ENCODE measurements at places on chromosomes 1 and 21.

- no peak for DNase-seq
Observed at GRCh38 chr1:41641475-41641814, 157.0 kb upstream of the EDN2 start.

DNA sequence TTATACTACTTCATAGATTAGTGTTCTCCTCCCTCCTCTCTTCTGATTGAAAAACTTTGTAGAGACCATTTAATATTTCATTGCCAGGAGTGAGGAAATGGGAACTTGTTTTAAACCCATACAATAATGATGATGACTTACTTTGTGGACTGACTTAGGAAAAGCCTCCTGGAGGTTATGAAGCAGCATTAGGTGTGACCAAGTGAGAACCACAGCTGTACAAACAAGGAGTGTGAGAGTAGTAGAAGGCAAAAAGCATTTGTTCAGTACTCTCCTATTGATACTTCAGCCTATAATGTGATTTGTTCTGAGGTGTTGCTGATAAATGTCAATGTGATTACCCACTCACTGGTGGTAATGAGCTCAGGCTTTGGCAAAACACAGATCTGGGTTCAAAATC, 8.4 kb downstream of the TIPRL start:
- no peak for DNase-seq

- no peak for DNase-seq
Observed at GRCh38 chr1:63904826-63905225, 131.0 kb downstream of the ROR1 start.

- no peak for DNase-seq
Observed at GRCh38 chr1:184861755-184862336, 107.2 kb upstream of the EDEM3 start.

GRCh38 chr1:89871768-89872473, 51.1 kb downstream of the LRRC8D start:
- DNase-seq = no peak

DNA sequence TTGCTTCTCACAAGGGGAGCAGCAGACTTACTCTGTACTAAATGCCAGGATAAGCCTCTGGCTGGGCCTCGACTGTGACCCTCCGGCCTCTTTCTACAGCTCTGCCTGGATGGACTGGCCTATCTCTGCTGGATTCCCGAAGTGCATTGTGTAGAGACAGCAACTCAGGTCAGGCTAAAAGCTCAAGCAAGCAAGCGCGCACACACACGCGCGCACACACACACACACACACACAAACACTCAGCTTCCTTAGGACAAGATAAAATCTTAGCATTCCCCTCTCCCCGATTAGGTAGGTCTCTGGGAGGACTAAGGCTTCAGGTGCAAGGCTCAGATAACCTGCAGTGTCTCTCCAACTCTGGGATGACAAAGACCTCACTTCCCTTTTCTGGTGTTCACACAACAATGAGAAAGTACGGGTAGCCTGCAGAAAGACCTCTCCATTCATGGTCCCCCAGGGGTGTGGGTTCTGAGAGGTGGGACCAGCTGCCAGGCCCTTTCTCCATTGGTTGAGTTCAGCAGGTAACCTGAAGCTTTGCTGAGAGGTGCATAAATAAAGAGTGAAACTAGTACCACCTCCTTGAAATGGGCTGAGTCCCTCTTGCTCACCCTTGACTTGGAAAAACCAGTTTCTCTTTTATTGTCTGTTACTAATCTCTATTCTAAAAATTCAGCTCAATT, 155.1 kb upstream of the CAMK1G start:
- no peak for DNase-seq

- DNase-seq = no peak
Observed at GRCh38 chr1:185409763-185410528, 92.9 kb upstream of the IVNS1ABP start.

- no peak for DNase-seq
Observed at GRCh38 chr1:236129306-236129705, 13.0 kb upstream of the GPR137B start.

DNA sequence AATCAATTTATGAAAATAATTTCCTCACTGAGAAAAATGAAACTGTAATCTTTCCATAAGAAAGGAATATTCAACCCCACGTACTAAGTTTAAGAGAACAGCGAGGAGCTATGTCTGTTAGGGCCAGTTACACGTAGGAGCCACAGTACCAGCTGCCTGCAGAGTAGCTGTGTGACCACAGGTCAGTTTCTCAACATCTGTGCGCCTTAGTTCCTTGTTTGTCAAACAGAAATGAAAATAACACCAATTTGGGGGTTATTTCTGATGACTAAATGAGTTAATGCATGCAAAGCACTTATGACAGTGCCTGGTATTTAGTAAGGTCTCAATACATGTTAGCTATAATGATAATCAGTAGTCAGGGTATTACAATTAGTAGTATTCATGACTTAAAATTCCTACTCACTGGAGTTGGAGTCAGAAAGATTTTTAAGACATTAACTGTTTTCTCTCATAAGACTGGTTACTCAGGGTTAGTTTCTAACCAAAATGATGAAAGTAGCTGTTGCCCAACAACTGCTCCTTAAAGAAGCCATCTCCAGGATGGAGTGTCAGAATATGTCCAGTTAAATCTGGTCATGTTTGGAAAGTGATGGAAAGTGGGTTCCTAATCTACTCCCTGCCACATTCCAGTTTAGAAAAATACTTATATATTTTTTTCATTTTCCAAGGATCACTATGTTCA, 85.8 kb upstream of the ZNF648 start:
- no peak for DNase-seq

GRCh38 chr1:235077571-235078479, 50.8 kb downstream of the TOMM20 start:
- no peak for DNase-seq

- DNase-seq = no peak
Observed at GRCh38 chr1:94319319-94320102, 82.1 kb upstream of the ARHGAP29 start.

- DNase-seq = no peak
Observed at GRCh38 chr1:230249695-230250480, 176.2 kb downstream of the PGBD5 start.

DNA sequence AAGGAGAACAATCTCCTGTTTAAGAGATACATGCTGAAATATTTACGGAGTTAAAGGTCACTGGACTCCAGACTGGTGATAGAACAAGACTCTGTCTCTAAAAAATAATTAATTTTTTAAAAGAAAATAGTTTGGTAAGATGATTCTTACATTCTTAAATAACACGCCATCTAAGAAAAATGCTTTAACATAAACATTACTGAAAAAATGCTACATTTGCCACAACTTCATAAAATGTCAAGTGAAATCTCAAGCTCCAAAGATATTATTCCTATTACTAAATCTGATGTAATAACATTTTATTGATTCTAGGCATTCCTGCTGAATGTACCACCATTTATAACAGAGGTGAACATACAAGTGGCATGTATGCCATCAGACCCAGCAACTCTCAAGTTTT, 4.1 kb downstream of the ANGPTL3 start:
- DNase-seq = no peak

- DNase-seq = no peak
Observed at GRCh38 chr21:41124641-41125201, 43.2 kb upstream of the BACE2 start.

DNA sequence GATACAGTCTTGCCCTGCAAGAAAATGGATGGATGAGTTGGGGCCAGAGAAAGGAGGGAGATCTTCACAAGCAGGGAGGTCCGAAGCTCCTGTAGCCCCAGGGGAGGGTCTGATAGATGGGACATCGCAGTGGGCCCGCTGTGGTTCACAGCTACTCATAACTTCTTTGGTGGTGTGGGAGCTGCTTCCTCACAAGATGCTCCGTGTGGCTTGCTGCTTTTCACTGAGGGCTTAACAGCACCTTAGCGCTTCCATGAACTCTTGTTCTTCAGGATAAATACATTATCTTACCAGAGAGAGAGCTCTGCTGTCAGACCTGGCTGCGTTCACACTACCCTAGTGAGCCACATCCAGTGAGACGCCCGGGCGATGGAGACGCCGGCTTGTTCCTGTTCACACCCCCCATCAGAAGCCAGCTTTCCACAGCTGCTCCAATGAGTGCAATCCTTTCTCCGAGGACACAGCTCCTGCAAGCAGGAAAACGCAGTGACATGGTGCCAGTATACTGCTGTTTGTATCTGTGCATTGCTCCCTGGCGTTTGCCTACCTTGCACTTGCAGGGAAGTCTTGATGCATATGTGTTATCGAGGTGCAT, 599.8 kb downstream of the AJAP1 start:
- DNase-seq = no peak

- DNase-seq = no peak
Observed at GRCh38 chr1:198678901-198679329, 40.1 kb downstream of the PTPRC start.

DNA sequence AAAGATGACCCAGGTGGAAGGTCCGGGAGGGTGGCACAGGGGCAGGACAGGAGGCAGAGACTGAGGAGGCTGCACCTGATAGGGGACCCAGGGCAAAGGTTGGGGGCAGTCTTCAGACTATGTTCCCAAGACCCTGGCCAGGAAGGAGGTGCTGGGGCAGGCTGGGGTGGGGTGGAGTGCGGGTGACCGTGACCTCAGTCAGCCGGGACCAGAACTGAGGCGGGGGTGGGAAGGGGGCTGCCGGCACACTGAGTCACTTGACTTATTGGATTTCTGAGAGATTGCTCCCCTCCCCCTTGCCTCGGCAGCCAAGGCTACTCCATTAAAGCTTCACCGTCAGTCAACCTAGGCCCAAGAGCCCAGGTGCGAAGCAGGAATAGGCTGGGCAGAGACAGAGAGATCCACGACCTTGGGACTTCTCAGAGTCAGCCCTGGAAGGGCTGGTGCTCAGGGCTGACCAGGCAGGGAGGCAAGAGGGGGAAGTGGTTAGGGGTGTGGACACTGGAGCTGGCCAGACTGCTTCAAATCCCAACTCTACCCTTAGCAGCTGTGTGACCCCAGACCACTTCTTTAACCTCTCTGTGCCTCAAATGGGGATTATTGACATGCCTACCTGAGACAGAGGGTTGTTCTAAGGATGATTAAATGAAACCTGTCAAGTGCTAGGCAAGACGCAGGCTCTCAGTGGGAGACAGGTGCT, 47.9 kb upstream of the LAPTM5 start:
- DNase-seq = no peak

- DNase-seq = peak; percentile 35
Observed at GRCh38 chr1:117664314-117664713, 58.5 kb downstream of the TENT5C start.

DNA sequence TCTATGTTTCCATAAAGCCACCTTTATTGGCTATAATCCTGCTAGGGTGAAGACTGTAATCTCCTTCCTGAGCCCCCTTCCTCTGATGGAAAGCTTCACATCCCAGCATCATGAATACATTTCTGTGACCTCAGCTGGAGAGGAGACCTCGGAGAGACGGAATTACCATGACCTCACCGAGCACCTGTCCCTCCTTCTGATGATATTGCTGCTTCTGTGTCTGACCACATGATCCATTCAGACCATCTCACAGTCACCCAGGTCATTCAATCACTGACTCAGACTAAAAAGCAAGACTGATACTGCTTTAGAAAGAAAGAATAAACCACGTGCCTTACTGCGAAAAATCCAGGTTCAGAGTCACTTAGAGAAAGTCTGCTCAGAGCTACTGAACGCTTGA, 8.8 kb downstream of the KCND3 start:
- no peak for DNase-seq

- no peak for DNase-seq
Observed at GRCh38 chr1:116574581-116575291, 3.9 kb upstream of the CD58 start.

GRCh38 chr1:63871463-63871862, 97.6 kb downstream of the ROR1 start:
- DNase-seq = no peak

GRCh38 chr1:40664167-40664537, 1.3 kb downstream of the RIMS3 start:
- DNase-seq = no peak

DNA sequence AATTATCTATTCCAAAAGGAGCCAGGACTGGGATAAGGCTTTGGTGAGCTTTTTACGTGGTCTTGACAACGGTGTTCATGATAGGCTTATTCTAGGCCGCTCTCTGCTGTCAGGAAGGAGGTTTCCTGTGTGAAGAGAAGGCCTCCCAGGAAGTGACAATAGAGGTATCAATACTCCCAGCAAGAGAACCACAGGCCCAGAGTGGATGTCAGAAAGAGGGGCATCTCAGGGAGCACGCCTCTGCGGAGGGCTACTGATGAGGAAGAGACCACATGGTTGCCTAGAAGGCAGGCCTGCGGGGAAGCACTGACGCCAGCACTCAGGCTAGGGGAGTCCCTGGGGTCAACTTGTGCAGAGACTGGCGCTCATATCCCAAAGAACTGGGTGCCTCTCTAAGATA, 60.4 kb downstream of the ITPKB start:
- DNase-seq = no peak

DNA sequence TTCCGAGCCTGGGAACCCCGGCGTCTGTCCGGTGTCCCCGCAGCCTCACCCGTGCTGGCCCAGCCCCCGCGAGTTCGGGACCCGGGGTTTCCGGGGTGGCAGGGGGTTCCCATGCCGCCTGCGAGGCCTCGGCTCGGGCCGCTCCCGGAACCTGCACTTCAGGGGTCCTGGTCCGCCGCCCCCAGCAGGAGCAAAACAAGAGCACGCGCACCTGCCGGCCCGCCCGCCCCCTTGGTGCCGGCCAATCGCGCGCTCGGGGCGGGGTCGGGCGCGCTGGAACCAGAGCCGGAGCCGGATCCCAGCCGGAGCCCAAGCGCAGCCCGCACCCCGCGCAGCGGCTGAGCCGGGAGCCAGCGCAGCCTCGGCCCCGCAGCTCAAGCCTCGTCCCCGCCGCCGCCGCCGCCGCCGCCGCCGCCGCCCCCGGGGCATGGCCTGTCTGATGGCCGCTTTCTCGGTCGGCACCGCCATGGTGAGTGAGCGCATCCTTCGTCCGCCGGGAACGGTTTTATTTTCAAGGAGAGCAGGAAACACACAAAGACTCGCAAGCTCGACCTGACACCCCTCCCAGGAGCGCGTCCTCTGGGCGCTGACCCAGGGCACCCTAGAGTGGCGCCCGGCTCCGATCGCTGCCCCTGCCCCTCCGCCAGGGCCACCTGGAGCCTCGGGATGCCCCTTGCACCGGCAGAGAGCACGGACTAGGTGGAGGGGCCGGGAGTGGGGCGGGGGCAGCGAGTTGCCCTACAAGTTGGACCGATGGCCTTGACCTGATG, at the start of gene ABCG1:
Gene ABCG1, plus strand, starts transcription at position 305 of the 770 bp plus-strand sequence. Its CDS starts 123 bp downstream, at position 428.
- DNase-seq = peak; percentile 32

DNA sequence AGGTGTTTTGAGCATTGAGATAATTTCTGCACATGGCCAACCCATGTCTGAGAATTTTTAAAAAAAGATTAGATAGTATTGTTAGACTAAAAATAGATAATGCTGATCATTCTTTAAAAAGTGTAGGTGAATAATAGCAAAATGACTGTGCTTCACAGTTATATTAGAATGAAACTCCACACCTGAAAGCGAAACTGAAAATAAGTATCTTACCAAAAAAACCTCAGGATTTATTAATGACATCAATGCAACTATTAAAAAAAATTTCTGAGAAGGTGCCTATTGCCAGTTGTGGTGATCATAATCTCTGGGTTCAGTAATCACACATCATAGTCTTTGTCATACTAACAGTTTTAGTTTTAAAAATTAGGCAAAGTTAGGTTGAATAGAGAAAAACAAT, 36.5 kb downstream of the PLA2G4A start:
- no peak for DNase-seq

GRCh38 chr1:150008699-150009098, 1.8 kb downstream of the OTUD7B start:
- DNase-seq = no peak

GRCh38 chr1:154989195-154989860, 4.1 kb upstream of the LENEP start:
- DNase-seq = no peak

- DNase-seq = no peak
Observed at GRCh38 chr1:85125891-85126290, 74.9 kb downstream of the SYDE2 start.

GRCh38 chr1:3586986-3587759, 24.1 kb downstream of the MEGF6 start:
- DNase-seq = no peak
